Activated naive CD8-positive, alpha-beta T cell treated with anti-CD3 and anti-CD28 coated beads, Interleukin-2, amount 50 U/mL, for 24 hours (primary cell): ENCODE measurements at places on chromosomes 6 and 20.

DNA sequence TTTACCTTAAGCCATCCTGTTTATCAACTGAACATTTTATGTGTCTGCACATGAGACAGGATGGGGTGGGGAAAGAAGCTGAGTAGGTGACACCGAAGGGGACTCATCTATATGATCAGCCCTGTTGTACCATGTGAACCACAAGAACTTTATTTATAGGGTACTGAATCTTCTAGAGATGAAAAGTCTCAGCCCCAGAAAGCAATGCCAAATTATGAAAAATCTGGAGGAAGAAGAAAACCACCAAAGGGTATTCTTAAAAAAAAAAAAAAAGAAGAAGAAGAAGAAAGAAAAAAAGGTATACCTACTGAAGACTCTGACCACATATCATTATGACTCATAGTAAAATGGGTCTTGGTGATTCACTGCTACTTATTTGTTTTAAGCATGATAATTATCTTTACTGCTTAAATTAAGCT, 39.8 kb upstream of the HBS1L start:
- DNase-seq = no peak
- peaks cover 70% of the 10 kb centered on the region for H3K4me1 ChIP-seq
- no peaks in the 10 kb centered on the region for H3K27me3 ChIP-seq
- H3K4me3 ChIP-seq = peak overlapping the region; percentile 13
- peak overlapping the region; percentile 87 for H3K27ac ChIP-seq

GRCh38 chr6:133778414-133779130, 110.3 kb upstream of the TCF21 start:
- H3K27ac ChIP-seq = no peak overlapping the region
- DNase-seq = no peak
- peaks cover 7% of the 10 kb centered on the region for H3K27me3 ChIP-seq
- H3K4me1 ChIP-seq = peaks cover 5% of the 10 kb centered on the region
- no peak overlapping the region for H3K4me3 ChIP-seq

GRCh38 chr6:154602708-154603107, 92.2 kb upstream of the CNKSR3 start:
- H3K27ac ChIP-seq = no peak overlapping the region
- peaks cover 42% of the 10 kb centered on the region for H3K4me1 ChIP-seq
- DNase-seq = no peak
- H3K36me3 ChIP-seq = no peaks in the 10 kb centered on the region
- H3K27me3 ChIP-seq = no peaks in the 10 kb centered on the region

GRCh38 chr6:106882601-106883518, 91.7 kb downstream of the CD24 start:
- H3K4me1 ChIP-seq = no peaks in the 10 kb centered on the region
- no peak for DNase-seq
- no peaks in the 10 kb centered on the region for H3K36me3 ChIP-seq
- no peak overlapping the region for H3K27ac ChIP-seq
- no peak overlapping the region for H3K4me3 ChIP-seq
- peaks cover 4% of the 10 kb centered on the region for H3K27me3 ChIP-seq
